Activated CD4-positive, alpha-beta T cell treated with anti-CD3 and anti-CD28 coated beads, Interleukin-2, amount 10 ng/mL, durations not matched to agents 7 days and 5 days (primary cell): ENCODE measurements at places on chromosomes 1 and 21.

DNA sequence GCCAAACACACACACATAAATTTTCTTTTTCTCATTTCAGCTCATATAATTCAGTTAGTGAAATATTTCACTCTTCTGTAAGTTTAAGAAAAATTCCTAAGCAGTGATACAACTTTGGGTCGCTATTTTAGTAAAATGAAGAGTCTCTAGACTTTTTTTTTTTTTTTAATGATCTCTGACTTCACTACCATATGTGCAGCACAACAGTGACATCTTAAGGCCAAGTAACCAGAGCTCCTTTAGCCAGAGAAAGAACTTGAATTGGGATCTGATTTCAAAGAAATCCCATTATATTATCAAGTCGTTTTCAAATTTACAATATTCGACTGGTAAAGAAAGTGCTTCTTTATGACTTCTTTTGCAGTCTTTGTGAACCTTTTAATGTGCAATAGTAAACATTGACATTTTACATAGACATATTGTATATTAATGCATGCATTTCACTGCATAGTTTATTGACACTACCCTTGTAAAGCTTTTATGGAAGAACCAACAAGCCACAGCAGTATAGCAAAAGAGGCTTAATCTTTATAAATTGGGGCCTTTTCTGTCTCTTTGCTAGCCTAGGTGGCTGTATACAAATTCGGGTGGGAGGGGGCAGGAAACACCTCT, 62.2 kb downstream of the LRRC40 start:
- no peak for DNase-seq

GRCh38 chr1:9721606-9722377, 70.3 kb downstream of the PIK3CD start:
- DNase-seq, result peak; percentile 64

- DNase-seq, result no peak
These were observed 58.5 kb upstream of the IVNS1ABP start for GRCh38 chr1:185375583-185375982.

- DNase-seq, result no peak
These were observed 10.1 kb upstream of the XCL2 start for GRCh38 chr1:168553680-168554553.

GRCh38 chr21:21297211-21297610, 299.0 kb downstream of the NCAM2 start:
- DNase-seq, result no peak

- DNase-seq, result no peak
These were observed 23.9 kb upstream of the KCTD3 start for GRCh38 chr1:215543191-215543606.

DNA sequence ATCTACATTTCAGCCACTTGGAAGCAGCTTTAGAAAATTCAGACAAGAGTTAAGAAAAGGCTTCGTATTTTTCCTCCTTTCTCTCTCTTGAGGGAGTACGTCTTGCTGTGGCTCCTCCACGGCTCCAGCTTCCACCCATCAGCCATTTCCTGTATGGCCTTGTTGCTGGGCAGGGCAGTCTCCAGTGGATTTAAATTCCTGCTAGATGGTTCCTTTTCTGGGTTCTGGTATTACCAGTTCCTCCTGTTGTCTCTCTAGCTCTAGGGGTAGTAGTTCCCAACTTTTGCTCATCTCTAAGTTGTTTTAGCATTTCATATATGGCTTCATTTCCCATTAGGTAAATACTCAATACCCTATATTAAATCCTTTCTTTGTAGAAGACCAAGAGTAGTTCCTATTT, 1098.3 kb downstream of the ADGRL2 start:
- no peak for DNase-seq

DNA sequence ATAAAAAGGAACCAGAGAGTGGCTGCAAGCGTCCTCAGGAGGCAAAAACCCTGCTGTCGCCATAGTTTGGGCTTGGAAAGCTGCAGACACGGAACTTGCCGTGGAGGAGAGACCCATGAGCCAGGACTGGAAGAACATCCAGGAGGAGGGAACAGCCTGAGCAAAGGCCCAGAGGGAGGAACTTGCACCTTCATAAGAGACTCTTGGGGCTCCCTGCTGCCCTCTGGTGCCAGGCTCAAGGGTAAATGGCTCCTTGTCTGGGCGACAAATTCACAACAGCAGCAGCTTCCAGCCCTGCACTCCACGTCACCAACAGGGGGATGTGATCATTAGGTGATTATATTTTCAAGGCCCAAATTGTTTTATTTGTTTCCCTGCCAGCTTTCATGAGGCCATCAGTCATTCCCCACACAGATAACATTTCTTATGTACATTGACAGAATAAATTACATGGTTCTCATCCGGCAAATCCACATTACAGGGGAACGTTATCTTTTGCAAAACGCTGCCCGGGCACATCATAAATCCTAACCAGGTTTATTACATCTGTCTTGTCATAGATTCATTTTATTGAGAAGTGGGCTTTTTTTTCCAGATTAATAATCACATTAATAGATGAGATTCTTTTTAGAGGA, 143.0 kb upstream of the GRIK3 start:
- DNase-seq, result peak; percentile 33

DNA sequence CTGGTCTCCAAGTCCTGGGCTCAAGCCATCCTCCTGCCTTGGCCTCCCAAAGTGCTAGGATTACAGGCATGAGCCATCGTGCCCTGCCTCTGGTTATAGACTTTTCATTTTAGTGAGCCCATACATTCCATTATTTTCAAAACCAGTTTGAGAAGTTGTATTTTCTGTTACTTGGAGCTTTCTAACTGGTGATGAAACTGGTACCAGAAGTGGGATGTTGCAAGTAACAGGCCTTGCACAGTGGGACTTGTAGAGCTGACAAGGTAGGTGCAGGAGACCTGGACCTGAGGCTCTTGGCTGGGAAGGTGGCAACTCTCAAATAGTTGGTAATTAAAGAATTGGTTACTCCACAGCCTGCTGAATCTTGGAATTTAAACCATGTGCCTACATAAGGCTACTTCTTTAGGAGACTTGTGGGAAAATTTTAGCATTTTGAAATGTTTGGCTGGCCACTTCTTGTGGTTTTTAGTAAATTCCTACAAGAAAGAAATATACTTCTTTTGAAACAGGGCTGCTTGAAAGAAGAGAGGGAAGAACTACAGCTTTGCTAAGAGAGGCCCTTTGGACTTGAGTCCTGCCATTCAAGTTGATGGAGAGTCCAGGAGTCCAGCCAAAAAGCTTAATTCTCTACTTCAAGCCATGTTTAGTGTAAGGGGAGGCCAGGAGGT, 9.8 kb upstream of the ALPL start:
- no peak for DNase-seq

- no peak for DNase-seq
These were observed 33.4 kb upstream of the ARHGAP29 start for GRCh38 chr1:94270801-94271203.

DNA sequence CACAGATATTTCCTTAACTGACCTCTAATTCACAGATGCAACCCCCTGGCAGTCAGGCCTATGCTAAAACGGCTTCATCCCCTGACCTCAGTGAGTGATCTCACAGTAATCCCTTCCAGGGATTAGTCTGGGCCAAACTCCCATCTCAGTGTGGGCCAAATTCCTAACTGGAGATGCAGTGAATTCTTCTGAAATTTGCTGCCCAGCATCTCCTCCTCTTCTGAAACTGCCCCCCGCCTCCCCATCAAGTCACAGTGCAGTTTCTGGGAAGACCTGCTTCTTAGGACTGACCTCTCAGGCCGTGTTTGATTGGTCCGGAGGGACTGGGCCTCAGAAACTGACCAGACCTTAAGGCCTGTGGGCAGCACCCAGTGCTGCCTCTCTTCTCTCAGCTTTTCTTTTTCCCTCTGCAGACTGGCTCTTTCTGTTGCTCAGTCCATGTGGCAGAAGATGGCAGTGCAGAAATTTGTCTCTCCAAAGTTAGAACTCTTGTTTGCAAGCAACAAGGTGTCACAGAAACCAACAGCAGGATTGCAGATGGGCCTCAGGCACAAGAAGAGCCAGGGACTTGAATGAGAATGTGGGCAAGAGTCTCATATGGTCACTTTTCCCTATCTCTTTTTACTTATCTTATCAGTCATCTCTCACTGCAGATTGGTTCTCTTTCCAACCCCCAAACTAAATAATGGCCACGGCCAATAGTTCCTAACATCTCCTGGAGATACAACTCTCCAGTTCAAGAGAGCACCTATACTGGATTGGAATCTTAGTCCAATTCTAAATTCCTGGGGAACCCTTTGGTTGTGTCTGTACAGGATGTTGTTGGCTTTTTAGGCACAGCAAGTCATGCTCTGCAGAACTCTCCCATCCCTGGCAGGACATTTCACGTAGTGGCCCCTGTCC, 95.5 kb upstream of the RALGPS2 start:
- no peak for DNase-seq

DNA sequence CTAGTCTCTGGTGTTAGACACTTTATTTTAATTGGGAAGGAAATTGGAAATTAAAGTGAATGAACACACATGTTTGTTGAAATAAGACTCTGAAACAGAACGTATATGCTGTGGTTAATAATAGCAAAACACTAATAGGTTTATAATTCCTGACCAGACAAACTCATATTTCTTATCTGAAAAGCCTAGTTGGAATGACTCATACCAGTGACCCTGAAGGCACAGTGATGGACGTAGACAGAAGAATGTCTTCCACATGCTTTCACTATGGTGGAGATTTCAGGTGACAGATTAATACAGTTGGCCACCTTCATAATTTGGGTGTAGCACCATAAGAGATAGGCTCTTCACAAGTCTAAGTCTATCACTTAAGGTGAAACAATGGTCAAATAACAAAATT, 83.0 kb upstream of the COL11A1 start:
- DNase-seq, result no peak

DNA sequence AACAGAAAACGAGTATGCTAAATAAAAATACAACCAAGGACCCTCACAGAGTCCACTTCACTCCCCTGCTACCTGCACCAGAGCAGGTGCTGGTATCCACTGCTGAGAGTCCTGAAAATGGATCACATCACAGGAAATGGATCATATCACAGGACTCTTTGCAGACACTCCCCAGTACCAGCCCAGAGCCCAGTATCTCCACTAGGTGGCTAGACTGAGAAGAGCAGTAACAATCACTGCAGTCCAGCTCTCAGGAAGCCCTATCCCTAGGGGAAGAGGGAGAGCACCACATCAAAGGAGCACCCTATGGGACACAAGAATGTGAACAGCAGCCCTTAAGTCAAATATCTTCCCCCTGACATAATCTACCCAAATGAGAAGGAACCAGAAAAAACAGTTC, 28.0 kb downstream of the AGBL4 start:
- no peak for DNase-seq

DNA sequence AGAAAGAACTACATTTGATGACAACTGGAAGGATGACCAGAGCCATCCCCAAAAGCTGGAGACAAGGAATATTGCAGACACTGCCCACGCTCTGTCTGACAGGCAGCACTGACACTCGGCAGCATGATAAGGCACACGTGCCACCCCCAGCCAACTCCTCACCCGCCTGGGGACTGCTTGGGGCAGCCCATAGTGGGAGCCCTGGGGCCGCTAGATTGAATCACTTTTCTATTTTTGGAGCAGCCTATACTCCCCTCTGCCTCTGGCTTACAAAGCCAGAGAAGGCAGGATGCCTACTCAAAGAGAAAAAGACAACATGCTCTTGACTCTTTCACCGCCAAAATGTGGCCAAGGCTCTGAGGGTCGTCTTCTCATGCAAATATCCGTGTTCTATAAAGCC, 1.3 kb downstream of the SMG5 start:
- DNase-seq, result peak; percentile 49

DNA sequence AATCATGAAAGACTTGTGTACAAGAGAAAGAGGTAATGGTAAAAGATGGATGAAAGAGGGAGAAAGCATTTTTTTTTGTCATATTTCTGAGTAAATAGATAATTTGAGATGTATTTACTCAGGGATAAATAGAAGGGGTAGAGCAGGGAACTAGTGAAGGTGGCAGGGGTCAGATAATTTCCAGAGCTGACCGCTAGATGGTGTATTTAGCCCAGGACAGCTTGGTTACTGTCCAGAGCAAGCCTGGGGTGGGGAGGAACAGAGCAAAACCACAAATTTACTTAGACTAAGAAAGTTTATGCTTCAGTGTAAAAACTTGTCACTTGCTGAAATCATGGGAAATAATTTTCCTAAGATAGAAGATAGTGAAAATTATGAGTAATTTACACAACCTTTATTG, 91.5 kb downstream of the XCL2 start:
- DNase-seq, result no peak

- DNase-seq, result no peak
These were observed 2.6 kb upstream of the TMEM240 start for GRCh38 chr1:1542766-1543705.

- no peak for DNase-seq
These were observed 20.4 kb downstream of the CACHD1 start for GRCh38 chr1:64490213-64490818.

DNA sequence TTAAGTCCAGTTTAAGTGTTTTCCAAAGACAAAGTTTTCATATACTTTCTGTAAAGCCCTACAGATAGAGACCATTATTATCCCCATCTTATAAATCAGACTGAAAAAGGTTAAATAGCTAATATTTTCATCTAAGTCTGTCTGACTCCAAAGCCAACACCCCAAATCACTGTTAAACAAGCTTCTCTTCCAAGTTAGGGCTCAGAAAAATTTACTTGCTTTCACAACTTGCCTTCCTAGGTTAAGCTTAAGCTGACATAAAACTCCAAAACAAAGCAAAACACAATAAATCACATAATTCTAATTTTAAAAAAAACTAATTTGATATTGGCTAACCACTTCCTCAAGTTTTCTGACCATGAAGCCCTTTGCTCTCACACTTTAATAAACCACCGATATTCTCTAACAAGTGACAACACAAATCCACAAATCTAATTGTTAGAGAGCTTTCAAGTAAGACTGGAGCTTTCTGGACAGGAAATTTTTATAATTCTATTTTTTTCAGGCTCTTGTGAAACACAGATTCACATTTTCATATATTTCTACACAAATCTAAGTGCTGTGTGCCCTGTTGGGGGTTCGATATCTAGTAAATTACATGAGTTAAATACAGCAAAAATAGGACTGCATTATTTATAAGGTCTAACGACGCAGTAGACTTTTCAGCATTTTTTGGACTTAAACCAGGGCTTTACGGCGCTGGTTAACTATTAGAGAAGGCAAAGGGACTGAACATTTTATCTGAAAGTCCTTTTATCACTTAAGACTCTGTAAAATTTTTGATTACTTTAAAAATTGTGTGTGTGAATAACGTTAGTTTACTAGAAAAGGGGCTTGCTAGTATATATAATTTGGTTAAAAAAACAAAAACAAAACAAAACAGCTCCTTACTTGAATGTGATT, 2.1 kb downstream of the GNG12 start:
- DNase-seq, result no peak

DNA sequence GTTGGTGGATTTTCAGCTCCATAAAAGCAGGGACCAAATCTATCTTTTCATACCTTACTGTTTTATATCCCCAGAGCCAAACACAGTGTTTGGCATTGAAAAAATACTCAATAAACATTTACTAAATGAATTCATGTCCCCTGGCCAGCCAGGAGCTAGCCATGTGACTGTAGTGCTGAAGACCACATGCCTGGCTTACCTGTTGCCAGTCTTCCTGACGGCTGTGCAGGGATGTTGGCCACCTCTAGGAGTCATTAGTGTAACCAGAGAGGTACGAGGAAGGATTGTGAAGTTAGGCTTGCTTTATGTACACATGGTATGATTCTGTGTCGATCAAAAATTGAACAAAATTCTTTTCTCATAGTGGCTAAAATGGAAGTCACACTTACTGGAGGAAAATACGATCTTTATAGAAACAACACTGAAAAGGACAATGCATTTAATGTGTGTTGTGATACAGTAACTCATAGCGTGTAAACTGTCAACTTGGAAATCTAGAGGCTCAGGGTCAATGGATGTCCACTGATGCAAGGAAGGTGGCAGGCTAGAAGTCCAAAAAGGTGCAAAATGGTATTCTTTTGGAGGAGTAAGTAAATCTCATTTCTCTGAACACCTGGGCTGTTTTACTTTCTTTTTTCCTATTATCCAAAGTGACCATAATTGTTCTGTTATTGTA, 60.9 kb downstream of the FGGY start:
- no peak for DNase-seq
